Effector memory CD4-positive, alpha-beta T cell (primary cell): ENCODE measurements at places on chromosomes 11 and 22.

DNA sequence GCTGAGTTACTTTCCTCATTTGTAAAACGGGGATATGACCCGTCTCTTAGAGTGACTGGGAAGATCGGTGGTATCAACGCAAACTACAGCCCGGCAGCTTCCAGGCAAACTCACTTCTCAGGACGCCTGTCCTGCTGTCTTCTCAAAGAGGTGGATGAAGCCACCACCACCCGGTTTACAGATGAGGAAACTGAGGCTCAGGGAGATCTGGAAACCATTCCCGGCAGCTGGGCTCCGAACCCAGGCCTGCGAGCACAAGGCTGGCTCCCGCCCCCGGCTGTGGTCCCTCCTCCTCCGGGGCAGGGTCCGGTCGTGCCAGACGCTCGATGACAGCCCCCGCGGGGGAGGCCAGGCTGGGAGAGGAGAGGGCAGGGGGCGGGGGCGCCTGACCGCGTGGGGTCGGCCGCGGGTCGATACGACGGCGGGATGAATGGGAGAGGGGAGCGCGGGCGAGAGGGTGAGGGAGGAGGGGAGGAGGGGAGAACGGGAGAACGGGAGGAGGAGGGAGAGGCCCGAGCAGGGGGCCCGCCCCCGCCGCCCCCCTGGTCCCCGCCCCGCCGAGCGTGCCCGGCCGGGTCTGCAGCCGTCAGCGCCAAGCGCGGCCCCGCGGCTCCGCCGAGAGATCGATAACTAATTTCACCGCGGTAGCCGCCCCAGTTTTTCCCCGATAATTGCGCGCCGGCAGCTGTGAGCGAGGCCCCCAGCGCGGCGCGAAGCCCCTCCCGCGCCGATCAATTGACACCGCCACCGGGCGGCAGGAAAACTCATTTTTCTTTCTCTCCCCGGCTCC is 14.0 kb downstream of the IGLL1 start:
- no peak for DNase-seq

GRCh38 chr11:28077521-28077920 is 30.4 kb downstream of the KIF18A start:
- no peak for DNase-seq

DNA sequence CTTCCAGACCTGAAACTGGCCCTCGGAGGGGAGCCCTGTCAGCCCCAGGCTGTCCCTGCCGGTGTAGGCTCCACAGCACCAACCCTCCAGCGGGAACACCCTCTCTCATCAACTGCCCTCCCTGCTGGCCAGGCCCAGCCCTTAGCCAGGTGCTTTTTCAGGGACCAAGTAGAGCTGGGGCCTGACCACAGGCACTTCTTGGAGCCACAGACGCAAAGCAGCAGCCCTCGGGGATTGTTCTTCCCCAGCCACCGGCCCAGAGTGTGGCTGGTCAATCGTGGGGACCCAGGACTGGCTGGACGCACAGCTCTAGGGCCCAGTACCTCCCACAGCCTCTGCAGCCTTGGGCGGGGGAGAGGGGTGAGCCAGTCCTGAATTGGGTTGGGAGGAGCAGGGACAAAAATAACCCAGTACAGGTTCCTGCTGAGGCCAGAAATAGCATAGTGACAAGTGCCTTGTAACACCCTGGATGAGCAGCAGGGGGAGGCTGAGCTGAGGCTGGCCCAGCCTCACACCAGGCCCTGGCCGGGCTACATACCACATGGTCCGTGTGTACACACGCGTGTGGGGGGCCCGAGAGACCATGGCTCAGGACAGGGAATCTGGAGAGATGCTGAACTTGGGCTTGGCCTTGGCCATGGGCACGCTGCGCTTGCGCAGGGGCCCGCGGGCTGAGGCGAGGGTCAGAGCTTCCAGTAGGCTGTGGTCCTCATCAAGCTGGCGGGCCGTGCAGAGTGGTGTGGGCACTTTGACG is 2.0 kb downstream of the KCNJ11 start:
- DNase-seq: no peak

DNA sequence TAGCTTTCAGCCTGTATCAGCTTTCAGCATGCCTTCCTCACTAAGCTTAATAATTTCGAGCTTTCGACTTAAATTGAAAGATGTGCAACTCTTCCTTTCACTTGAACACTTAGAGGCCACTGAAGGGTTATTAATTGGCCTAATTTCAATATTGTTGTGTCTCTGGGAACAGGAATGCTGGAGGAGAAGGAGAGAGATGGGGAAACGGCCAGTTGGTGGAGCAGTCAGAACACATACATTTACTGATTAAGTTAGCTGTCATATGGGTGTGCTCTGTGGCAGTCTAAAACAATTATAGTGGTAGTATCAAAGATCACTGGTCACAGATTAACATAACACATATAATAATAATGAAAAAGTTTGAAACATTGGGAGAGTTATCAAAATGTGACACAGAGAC is 106.2 kb downstream of the LRRC32 start:
- no peak for DNase-seq

GRCh38 chr11:126385991-126386728 is 30.7 kb downstream of the ST3GAL4 start:
- DNase-seq: no peak

DNA sequence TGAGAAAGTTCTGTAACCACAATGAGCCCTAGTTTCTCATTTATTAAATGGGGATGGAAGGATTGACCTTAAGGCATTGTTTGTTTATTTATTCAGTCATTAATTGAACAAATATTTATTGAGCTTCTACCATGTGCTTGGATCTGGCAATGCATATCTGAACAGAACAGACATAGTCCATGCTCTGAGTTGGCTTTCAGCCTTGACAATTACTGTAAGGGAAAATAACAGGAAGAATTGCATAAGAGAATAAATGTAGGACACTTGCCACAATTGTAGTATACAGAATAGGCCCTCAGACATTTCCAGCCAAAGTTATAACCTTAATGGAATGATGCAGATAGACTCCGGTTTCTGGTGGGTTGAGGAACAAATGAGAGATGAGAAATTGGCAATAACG is 160.5 kb upstream of the TTC12 start:
- DNase-seq: no peak

DNA sequence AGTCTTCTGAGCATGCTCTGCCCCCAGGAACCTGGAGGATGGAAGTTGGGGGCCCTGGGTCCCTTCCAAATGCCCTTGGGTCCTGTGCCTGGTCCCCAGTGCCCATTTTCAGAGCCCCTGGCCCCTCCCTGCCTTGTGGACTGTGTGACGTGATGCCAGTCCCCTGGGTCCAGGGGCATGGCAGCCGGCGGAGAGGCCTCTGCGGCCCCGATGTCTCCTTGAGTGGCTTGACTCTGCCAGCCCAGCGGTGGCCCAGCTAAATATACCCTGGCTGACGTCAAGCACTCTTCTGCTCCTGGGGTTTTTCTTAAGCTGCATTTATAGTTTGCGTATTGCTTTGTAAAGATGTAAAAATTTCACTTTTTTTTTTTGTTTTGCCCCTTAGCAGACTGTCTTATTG is 35.2 kb upstream of the PARVG start:
- no peak for DNase-seq

DNA sequence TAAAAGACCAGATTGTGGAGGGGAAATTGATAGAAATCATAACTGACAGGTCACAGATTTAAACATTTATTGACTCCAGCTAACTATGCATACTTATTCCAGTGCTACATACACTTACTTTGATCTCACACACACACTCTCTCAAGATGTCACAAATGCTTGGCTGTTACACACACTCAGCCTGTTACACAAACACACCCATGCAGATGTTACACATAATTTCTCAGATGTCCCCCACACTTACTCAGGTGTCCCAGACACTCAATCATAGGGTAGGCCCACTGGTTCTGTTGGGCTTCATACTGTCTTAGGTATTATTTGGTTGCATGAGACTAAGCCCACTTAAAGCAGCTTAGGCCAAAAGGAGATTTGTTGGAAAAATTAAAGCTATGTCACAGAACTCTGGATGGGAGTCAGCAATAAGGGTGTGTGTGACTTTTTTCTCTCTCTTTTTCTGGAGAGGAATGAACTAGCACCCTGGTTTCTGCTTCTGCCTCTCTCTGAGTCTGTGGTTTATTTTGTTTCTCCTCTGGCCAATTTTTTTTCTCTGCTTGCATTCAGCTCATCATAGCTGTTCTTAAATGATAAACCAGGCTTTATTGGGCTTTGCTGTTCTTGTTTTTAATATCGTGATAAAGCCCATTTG is 179.4 kb downstream of the INSC start:
- no peak for DNase-seq

GRCh38 chr22:41683052-41683451 is 5.6 kb downstream of the SNU13 start:
- DNase-seq: no peak

GRCh38 chr11:64867748-64868462 is 10.5 kb downstream of the EHD1 start:
- no peak for DNase-seq

DNA sequence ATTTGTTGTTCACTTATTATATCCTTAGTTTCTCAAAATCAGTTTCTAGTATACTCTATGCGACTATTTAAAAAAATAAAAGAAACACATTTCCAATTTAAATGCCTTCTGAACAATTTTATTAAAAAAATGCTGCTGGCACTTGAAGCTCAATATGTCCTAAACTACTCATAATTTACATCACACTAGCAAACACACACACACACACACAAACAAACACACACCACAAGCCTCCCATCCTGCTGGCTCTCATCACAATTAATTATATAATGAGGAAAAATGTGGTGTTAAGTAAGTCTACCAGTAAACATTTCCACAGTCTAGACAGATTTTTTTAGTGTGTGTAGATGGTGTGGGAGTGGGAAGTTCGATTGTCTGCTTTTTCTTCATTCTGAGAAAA is 350.3 kb downstream of the AASDHPPT start:
- no peak for DNase-seq

DNA sequence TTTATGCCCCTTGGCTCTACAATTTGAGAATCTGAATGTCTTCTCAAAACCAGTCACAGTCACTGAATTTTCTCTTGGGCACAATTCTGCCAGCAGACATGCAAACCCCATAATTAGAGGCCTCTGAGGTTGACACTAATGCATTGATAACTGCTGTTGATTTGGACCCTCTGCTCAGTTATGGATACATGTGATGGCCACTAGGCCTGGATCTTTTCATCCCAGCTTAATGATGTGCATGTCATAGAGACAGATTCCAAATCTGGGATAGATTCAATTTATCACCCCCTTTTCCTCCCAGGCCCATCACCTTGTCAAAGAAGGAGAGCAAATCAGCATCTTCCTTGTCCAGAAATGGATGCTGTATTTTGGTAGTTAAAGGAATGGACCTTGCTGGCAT is 92.2 kb downstream of the C11orf91 start:
- no peak for DNase-seq

DNA sequence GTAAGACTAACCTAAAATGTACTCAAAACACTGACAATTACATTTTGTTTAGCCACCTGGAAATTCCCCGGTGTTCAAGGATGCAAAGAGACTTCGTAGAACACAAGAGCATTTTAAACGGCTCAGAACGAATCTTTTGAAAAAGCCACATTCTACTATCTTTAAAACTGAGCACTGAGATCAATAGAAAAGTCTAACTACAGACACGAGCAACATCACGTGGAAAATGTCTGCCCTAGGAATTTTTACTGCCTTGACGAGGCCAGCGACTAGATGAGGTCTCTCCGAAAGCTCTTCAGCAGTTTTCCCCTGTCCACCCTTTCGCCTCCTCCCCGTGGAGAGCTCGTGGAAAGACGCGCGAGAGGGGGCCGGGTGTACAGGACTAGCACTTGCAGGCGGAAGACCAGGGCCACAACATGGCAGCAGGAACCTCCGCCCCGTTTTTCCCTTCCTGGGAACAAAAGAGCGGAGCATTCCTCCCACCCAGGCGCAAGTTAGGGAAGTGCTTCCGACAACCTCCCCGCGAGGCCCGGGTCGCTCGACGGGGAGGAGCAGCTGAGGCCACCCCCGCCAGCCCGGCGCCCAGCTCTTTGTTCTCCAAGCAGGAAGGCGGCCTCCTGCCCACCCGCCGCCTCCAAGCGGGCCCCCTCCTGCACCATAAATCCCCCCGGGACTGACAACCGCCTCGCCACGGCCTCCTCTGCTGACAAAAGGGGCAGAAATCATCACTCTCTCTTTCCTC is 1.1 kb downstream of the EIF4G2 start:
- DNase-seq: peak; percentile 9

DNA sequence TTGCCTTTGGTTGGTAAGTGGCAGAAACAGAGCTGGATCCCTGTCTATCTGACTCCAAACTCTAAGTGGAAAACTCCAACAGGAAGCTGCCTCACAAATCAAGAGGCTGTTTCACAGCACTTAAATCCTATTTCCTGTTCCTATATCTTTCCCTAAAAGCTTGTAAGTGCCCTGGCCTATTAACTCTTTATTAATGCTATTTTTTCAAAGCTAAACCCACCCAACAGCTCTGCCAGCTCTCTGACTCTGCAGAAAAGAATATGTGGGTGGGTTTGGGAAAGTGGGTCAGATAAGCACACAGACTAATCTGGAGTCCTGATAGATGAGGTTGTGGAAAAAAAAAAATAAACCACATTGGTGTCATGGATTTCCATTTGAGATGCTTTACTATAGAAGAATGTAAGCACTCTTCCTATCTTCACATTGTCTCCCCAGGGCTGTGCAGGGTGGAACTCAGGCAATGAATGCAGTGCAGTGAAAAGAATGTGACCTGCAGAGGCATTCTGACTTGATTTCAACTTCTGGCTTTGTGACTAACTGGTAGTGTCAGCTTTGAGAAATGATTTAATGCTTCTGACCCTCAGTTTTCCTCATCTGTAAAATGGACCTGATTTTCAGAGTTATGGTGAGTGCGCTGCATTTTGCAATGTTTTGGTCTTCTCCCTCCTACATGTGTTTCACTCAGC is 125.6 kb downstream of the AASDHPPT start:
- DNase-seq: no peak

GRCh38 chr11:65225279-65226102 is 36.3 kb upstream of the POLA2 start:
- DNase-seq: peak; percentile 24

DNA sequence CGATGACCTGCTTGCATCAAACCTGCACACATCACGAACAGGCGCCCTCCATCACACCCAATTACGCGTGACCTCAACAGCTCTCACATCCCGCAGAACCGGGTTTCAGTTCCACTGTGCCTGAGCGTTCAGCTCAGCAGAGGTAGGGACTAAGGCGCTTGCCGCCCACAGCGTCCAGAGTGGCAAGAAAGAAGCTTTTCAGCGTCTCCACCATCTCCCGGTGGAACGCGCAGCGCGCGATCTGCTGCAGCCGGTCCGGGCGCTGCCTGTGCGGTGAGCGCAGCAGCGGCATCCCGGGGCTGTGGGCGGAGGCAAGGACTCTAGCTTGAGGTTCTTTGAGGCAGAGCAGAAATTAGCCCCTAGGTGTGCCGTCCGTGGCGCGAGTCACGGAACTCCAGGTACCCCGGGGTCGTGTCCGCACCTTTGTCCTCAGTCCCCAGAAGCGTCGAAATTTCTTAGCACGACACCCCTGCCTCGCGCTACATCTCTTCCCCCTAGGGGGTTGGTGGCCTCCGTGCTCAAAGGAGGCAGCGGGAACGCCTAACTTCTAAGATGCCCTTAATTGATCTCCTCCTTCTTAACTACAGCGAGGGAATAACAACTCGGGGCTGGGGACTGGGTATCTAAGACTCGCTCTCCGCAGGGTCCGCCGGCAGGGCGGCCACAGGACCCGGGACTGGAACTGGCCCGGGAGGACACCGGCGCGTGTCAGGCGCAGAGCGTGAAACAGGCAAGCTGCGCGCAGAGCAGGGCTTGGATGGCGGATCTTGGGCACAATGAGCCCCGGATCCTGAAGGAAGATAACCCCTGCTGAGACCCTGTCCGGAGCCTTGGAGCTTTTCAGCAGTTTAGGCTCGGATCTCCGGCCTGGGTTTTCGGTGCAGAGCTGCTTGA is 1.7 kb upstream of the CALCA start:
- DNase-seq: no peak

GRCh38 chr11:59429924-59430516 is 3.8 kb upstream of the OR5A2 start:
- no peak for DNase-seq

- DNase-seq: no peak
Measured at GRCh38 chr22:19663286-19663815, 51.0 kb upstream of the SEPTIN5 start.
